ENCODE measurements at places on chromosomes 12 and 14.

GRCh38 chr12:28878629-28879028, 270.4 kb upstream of the FAR2 start:
- no peak for DNase-seq

DNA sequence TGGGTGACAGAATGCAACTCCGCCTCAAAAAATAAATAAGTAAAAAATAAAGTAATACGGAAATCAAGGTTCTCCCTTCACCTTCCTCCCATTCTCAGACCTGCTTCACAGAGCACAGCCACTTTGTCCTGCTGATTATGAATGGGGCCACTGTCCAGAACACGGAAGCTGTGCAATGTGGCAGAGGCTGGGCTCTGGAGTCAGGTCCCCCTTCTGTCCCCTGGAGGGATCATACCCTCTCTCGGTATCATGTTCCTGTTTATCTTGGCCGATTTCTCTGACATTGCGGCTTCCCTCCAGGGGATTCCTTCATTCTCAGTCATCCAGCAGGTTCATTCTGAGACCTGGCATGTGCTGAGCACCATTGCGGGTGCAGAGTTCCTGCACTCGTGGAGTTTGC, 11.3 kb downstream of the PPP2R5C start:
- DNase-seq: no peak

DNA sequence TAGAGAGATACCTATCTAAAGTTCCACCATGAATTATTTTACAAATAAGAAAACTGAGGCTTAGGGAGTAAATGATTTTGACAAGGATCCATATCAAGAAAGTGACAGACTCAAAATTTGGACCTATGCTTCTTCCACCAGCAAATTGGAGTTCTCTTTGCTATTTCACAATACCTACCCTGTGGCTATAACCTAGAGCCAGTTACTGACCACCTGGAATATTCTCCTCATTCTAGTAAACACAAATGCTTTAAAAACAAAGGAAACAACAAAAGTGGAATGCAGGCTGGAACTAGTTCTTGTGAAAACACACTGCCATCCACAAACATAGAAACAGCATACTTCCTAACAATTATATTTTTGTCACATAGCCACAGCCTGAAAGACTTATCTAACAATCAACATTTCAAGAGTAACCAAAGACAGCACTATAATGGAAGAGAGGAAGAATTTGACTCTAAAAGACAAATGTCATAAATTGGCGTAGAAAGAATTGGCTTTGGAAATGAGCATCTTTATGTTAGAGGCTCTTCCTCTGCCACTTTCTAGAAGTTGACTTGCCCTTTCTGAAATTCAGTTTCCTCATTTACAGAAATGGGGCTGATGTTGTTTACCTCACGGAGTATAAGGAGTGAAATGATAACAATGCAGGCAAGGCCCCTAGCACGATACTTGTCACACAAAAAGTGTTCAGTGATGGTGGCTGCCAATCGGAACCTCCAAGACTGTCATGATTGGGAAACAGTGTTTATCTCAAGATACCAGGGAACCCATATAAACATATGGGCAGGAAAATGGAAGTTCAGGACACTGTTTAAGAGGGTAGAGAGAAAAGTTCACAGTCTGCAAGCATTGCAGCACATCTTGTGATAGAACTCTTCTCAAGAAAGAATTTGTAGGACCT, 138.6 kb upstream of the LGR5 start:
- no peak for DNase-seq

GRCh38 chr14:94367347-94368242, 20.8 kb downstream of the SERPINA1 start:
- no peak for DNase-seq

DNA sequence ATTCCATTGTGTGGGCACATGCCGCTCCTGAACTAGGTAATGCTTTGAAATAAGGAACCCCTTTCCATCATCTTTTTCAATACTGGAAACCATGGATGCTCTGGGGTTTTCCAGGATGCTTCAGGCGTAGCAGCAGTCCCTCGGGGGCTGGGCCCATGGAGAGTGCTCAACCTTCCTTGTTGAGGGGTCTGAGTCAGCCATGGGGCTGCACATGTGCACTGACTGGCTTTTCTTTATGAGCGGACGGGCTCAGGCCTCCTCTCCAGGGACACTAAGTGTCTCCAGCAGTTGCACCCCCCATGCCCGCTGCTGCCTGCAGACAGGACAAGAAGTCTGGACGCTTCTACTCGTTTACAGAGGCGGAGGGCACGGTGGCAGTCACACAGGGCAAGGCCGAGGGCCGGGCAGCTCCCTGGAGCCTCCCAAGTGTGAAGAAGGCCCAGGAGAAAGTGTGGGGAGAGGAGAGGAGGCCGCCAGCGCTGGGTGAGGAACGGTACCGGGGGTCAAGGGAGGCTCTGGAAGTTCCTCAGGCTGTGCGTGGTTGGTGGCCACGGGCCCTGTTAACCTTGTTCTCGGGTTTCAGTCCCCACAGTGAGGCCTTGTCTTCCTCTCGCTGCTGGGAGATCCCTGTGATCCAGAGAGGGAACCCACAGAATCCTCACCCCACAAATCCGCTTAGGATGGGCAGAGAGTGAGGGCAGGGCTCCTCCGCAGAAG, 51.2 kb downstream of the TEAD4 start:
- DNase-seq: no peak

DNA sequence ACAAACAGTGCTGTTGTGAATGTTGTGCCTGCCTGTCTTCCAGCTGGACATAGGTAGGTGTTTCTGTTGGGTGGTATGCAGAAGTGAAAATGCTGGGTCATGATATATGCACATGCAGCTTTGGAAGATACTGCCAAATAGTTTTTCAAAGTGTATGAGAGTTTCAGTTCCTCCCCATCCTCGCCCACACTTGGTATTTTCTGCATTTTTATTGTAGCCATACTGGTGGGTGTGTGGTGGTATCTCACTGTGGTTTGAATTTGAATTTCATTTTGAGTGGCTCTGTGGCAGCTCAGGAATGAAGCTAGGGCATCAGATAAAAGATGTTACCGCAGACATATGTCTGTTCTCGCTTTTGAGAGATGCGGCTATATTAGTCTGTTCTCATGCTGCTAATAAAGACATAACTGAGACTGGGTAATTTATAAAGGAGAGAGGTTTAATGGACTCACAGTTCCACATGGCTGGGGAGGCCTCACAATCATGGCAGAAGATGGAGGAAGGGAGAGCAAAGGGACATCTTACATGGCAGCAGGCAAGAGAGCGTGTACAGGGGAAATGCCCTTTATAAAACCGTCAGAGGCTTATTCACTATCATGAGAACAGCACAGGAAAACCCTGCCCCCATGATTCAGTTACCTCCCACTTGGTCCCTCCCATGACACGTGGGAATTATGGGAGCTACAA, 183.1 kb downstream of the CAND1 start:
- no peak for DNase-seq

- no peak for DNase-seq
Measured at GRCh38 chr12:126112849-126113248, 1047.6 kb downstream of the AACS start.

DNA sequence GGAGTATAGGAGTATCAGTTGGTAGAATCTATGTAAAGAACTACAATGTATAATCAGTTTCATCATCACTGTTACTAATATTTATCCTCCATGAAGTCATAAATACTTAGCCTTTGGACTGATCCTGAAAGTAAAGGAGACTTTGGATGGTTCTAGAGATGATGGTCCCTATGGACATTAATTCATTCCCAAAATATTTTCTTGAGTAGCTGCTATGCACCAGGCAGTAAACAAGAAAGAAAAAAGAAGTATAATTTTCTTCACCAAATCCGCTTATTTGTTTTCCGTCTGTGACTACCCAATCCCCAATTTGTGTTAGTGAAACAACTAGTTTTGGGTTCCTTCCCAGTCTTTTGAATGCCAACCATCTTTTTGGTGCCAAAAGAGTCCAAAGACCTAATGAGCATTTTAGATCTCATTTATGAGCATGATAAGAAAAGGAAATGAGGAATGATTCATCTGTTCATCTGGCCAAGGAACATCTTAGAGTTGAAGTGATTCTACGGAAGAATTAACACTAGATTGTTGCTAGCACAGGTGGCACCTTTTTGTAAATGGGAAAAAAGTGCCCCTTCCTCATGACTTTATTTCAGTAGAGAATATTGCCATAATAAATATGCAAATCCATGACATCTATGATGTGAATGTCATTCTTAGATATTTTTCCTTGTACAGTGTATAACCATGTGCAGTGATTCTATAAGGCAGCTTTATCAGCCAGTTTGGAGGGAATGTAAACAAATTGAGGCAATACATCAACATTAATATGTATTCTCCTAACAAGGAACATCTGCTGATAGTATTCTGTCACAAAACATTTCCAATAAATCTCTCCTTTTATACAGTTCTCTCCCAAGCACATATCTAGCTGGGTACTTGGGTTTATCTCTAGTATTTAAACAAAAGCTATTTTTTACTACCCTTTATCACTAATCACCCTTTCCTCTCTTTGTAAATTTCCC, 85.1 kb upstream of the CCDC91 start:
- no peak for DNase-seq

DNA sequence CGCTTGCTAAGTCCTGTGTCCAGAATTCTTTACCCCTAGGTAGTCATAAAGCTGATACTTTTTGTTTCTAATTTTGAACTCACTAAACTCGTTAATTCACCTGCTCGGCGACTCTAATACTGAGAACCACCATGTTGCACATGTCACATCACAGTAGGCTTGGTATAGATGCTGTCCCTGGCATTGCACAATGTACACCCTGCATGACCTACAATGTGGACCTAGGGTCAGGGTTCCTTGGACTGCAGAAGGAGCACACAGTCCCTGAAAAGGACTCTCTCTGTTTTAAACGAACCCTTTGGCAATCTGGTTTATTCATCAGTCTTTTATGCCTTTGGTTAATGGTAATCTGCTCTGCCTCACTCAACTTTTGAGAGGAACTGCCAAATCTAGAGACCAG, 272.4 kb downstream of the FOXN3 start:
- no peak for DNase-seq

- DNase-seq: no peak
Measured at GRCh38 chr12:108720757-108721514, 10.4 kb downstream of the CORO1C start.

DNA sequence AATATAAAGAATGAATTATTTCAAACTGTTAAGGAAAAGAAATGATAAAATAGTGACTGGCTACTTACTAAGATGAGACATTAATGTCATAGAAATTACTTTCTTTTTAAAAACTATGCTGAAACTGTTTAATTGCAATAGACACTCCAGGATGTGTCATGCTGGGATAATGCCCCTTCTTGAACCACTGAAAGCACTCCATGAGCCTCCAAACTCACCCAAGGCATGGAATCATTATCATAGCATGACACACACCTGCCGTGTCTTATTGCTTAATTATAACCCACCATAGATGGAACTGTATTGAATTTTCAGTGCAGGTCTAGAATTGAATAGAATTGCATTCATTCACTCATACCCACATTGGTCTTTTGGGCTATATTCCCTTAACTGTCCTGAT, 4.3 kb downstream of the MBIP start:
- DNase-seq: no peak

DNA sequence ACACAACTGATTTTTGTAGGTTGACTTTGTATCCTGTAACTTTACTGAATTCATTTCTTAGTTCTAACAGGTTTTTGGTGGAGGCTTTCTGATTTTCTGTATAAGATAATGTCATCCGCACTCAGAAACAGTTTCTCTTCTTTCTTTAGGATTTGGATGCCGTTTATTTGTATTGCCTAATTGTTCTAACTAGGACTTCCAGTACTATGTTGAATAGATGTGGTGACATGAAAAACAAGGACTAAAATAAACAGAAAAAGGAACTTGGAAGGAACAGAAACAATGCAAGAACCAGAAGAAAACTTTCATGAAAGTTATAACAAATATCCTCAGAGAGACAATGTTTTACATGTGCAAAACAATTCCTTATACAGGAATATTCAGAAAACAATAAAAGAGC, 100.3 kb downstream of the GTF2A1 start:
- DNase-seq: no peak
